ENCODE measurements at places on chromosomes 2 and 18.
A peak's percentile ranks its signal among the peaks of the same experiment; 100 is the strongest.

DNA sequence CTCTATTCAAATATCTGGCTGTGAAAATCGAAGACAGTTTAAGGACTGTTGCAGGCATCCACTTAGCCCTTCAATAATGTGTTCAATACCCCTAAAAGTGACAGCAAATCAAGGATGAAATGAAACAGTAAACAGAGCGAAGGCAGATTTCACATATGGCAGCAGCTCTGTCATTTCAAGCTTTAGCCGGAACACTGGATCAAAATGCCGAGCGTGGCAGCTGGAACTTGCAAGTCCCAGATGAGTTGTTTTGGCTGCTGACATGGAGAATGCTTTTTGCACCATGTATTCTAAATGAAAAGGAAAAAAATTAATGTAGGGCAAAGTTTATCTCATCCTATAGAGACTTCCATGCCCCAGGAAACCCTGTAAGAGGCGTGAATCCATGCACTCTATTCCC, 18.0 kb downstream of the LRRC30 start:
- DNase-seq, result no peak

DNA sequence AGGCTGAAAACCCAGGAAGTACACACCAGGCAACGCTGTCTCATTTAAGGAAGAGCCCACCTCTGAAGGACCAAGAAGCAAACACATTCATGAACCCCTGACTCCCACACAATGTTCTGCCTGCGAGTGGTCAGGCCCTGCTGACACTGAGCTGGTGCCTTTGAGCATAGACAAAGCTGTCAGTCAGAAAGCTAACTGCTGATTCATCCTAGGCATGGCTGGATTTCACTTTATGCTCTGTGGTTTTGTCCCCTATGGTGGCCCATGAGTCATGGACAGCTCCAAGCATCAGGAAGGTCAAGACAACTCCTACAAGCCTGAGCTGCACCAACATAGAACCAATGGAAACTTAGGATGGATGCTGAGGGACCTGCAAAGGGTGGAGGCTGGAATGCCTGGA, 78.9 kb downstream of the UXS1 start:
- no peak for DNase-seq

GRCh38 chr18:3889803-3890202, 439.8 kb downstream of the TGIF1 start:
- DNase-seq, result no peak

DNA sequence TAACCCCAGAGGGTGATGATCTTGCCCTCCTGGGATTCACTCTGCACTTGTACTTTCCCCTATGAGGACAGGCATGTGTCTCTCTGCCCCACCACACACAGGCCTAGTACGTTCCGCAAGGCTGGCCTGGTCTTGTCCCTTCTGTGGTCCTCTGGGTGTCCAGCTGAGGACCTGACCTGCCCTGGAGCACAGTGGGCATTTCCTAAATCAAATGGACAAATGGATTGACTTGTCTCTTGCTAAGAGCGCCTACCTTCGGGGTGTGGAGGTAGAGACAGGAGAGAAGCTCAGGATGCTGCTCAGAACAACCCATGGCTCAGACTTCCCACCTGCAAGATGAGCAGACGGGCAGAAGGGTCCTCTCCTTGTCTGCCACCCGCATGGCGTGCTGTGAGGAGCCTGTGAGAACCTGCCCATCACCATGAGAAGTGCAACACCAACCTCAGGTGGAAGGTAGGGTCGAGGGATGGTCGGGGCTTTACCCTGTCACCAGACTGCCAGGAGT, 133.6 kb downstream of the MYCN start:
- no peak for DNase-seq

- DNase-seq, result no peak
These were observed 335.5 kb downstream of the CLIP4 start for GRCh38 chr2:29450596-29451222.

DNA sequence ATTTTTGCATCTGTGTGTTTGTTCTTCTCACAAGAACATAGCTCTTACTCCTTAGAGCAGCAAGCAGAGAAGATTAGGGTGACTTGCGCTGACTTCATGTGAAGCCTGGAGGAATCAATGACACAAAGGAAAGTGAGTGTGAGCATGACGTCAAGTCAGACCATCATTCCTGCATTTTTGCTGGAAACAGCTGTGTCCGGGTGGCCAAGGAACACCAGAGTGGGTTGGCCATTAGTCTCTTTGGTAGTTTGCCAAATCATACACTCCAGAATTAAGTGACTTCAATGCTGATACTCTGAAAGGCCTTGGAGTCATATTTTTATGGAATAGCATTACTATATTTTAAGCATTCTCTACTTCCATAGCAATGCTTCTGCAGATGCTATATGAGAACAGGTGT, 597.2 kb downstream of the DCDC2C start:
- no peak for DNase-seq

GRCh38 chr2:136015699-136016098, 30.3 kb upstream of the DARS1 start:
- DNase-seq, result no peak

GRCh38 chr2:121382744-121383143, 97.7 kb upstream of the TFCP2L1 start:
- no peak for DNase-seq

DNA sequence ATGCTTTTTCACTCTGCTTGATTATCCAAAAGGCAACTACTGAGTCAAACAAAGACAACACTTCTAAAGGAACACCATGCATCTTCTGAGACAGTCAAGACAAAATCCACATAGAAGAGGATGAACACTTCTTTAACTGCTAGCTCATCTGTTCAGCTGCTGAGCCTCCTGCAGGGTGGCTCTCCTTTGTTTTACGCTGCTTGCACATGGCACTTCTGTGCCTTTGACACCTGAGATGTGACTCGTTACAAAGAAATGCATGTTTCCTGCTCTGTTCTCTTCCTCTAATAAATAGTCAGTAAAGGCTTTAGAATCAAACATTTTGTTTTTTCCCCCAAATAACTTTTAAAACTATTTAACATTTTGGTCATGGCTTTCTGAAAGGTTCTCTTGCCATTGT, 1129.4 kb downstream of the TDRD15 start:
- no peak for DNase-seq

- no peak for DNase-seq
These were observed 898.1 kb downstream of the EPHA4 start for GRCh38 chr2:220674033-220674432.

GRCh38 chr2:127551221-127551930, 15.9 kb downstream of the MYO7B start:
- DNase-seq, result no peak

DNA sequence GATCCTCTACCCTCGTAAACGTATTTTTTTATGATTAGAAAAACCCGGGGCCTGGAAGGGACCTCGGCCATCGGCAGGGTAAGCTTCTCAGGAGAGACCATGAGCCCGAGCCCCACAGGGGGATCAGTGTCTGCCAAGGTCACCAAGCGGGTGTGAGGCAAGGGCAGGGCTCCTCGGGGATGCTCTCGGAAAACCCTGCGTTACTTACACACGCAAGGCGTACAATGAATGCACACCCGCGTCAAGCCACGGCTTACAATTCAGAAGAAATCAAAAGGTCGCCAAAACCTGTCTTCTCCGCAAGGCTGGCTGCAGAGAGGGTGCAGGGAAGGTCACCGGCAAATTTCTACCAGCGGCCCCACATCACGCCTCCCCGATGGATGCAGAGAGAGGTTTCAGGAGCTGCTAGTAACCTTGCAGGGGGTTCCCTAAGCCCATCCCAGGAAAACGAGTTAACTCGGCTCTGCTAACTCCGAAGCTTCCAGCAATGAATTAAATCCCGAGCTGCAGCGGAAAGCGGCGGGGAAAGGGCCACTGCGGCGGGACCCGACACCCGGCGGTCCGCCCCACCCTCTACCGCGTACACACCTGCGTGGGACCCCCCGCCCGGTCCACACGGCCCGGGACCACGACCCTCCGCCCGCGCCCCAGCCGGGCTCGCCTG, 638 bp downstream of the ST3GAL5 start:
- DNase-seq, result peak; percentile 37

DNA sequence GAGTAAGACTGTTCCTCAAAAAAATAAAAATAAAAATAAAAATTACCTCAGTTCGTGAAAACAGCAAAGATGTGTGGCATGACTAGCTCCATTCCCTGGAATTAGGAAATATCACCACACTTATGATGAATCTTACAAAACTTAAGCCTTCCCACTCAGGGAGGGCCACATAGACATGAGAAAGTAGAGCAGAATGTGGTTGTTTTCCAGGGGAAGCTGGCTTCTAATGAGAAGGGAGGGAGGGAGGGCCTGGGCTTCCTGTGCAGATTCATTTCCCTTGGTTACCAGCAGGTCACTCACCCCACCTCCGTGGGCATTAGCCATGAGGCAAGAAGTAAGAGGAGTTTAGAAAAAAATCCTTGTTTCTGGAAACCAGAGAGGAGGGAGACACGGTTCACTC, 95.9 kb upstream of the RMDN2 start:
- no peak for DNase-seq

- DNase-seq, result no peak
These were observed 37.5 kb downstream of the TMEM18 start for GRCh38 chr2:639703-640102.

GRCh38 chr2:132416723-132417395, at the start of gene GPR39:
TSS of gene GPR39 (plus strand) at chr2:132416805.
- DNase-seq, result no peak

DNA sequence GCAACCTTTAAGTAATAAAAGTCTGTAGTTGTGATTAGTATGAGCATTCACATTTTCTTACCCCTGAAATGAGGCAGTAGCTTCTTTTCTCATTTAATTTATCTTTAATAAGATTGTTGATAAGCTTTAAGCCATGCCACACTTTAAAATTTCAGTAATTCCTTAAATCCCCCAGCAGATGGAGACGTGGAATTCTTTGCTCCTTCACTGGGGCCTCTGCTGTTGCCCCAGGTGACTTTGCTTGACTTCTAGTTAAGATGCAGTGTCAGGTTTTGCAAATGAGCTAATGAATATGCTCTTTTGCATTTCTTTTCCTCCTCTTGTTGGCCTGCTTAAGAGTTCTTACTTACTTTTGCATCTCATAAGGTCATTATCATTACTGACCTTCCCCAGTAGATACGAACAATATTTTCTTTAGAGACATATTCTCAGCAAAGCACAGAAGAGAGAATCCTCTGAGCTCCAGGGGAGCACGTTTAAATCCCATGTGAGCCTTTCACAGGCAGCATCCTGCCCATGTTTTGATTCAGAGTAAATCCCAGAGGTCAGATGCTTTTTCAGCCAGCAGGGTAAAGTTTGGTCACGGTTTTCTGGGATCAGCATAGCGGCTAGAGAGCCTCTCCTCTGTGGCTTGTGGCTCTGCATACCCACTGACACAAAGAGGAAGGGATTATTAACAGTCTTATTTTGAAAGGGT, 222.9 kb downstream of the PTPRM start:
- no peak for DNase-seq

DNA sequence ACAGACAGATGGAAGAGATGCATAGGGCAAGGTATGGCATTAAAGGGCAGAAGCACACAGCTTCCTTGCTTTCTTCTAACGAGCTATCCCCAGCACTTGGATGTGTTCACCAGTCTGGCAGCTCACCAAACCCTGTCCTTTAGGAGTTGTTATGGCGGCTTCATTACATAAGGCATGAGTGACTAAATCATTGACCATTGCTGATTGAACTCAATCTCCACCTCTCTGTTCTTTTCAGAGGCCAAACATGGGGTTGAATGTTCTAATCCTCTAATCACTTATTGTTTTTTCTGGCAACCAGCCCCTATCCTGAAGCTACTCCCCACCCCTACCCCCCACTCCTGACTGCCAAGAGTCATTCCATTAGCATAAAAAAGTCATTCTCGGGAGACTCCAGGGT, 301.8 kb downstream of the XIRP2 start:
- DNase-seq, result no peak

DNA sequence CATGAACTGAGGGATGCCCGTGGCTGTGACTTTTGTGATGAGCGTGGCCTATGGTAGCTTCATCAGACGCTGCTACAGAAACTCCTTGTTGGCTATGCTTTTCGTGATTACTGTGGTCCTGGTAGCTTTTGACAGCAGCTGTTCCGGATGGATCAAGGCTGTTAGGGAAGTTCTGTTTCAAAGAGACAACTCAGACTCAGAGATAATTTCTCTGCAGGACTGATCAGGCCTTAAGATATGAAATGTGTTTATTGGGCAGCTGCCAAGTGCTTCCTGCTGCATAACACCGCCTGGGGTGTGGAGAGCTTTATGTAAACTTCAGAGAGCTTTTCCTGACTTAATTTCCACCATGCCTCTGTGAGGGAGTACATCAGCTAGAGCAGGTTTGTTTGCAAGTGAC, 243.8 kb downstream of the TSN start:
- no peak for DNase-seq

DNA sequence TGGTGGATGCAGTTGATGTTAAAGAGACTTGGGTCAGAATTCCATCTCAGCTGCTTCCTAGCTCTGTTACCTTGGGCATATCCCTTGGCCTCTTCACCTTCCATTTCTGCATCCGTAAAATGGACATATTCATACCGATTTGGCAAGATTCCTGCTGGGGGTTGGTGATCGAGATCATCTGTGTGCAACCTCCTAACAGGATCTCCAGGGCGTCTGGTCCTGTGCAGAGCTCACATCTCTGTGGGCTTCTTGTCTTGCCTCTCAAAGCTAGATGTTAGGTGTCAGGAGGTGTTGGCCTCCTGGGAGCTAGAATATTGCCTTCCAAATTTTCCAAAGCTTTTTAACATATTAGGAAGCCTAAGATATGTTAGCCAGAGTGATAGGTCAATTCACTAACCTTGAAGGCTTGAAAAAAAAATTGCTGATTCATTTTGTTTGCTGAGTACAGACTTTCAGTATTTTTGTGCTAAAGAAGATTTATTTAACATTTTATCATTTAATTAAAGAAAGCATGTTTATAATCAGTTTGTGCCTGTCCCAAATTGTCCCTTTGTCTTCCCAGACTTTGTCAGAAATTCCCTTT, 69.7 kb upstream of the ZNF516 start:
- DNase-seq, result no peak

DNA sequence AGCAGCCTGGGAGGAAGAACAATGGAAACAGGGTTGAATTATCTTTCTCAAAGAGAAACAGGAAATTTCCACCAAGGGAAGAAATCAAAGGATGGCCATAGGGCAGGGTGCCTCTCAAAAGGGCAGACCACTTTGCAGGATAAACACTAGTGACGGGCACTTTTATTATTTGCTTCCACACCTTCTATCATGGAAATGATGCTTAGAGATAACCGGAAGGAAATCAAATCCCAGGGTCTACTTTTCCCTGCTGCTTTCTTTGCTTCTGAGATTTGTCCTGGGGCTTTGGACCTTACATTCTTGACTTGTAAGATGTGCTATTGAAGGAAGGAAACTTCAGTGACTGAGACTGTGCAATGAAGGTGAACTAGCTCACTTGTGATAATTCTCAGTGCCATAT, 1.1 kb upstream of the SCN9A start:
- DNase-seq, result no peak
